ENCODE measurements at places on chromosomes 11 and 22.

DNA sequence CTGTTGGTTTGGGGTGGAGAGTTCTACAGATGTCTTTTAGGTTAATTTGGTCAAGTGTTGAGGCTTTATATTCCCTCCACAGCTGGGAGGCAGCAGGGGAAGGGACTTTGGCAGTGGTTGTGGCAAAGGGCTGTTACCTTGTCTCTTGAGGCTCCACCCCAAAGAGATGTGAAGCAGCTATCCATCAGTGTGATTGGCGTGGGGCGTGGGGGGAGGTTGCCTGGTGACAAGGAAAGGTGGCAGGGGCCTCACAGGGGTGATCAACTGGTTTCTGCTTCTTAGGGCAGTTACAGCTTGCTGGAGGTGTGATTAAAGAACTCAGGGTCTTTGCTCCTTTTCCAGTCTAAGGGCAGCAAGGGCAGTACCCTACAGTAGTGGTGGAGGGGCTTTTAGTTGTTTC lies 59.3 kb downstream of the FANCF start:
- DNase-seq = no peak

DNA sequence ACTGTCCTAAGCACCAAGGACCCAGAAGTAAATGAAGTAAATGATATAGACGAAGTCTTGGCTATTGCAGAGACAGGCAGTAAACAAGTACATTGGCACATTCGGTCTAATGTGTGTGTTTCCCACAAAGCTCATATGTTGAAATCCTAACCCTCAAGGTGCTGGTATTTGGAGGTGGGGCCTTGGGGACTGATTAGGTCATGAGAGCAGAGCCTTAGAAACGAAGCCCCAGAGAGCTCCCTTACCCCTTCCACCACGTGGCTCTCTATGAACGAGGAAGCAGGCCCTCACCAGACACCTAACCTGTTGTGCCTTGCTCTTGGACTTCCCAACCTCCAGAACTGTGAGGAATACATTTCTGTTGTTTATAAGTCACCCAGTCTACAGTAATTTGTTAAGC lies 14.9 kb downstream of the CLMP start:
- no peak for DNase-seq

GRCh38 chr11:59841514-59841913 lies 3.8 kb downstream of the CBLIF start:
- DNase-seq = no peak

- no peak for DNase-seq
These were observed 12.7 kb downstream of the OR51B4 start for GRCh38 chr11:5288906-5289550.

GRCh38 chr22:25573841-25574240 lies 9.4 kb downstream of the GRK3 start:
- DNase-seq = no peak

- no peak for DNase-seq
These were observed 11.7 kb downstream of the B4GALNT4 start for GRCh38 chr11:380996-381395.

All from hindlimb muscle (tissue), 1 donor.